A549 treated with GW870086 at 1 μM for 4 hours (cell line): ENCODE measurements at places on chromosomes 5 and 9. TPM values are rescaled to one million over a fixed set of nuclear protein-coding genes. Genes with fewer than 3 reads are reported as not detected.

Gene SLU7
- total RNA-seq, result 39.3 to 61.2 TPM (median 44.5 TPM) in 5 replicates

Gene BAAT
- 0.34 to 0.63 TPM (median 0.40 TPM) in 5 replicates for total RNA-seq

Gene SOX30
- total RNA-seq, result 0.07 to 0.10 TPM in 2 of 5 replicates, not detected in the others

Gene OR1J2
- not detected in 5 replicates for total RNA-seq

Gene RMRP
- 7.1 to 29.0 TPM in 2 of 5 replicates, not detected in the others for total RNA-seq

Gene CCDC192
- not detected in 5 replicates for total RNA-seq

Gene GPX3
- 15.4 to 22.8 TPM (median 17.9 TPM) in 5 replicates for total RNA-seq

Gene SLC34A3
- 0.06 to 0.17 TPM (median 0.11 TPM) in 5 replicates for total RNA-seq

Gene ACOT12
- total RNA-seq, result 0.07 to 0.08 TPM in 2 of 5 replicates, not detected in the others

Gene PCDHB7
- total RNA-seq, result not detected in 5 replicates
